ENCODE measurements at places on chromosomes 12 and 14. TPM values are rescaled to one million over a fixed set of nuclear protein-coding genes. Genes with fewer than 3 reads are reported as not detected.

- H3K27me3 ChIP-seq, result no peaks in the 10 kb centered on the region
- no peaks in the 10 kb centered on the region for H3K36me3 ChIP-seq
- peak; percentile 21 for DNase-seq
- H3K4me3 ChIP-seq, result no peak overlapping the region
These were observed 34.9 kb downstream of the BBS10 start for GRCh38 chr12:76313299-76313698.

DNA sequence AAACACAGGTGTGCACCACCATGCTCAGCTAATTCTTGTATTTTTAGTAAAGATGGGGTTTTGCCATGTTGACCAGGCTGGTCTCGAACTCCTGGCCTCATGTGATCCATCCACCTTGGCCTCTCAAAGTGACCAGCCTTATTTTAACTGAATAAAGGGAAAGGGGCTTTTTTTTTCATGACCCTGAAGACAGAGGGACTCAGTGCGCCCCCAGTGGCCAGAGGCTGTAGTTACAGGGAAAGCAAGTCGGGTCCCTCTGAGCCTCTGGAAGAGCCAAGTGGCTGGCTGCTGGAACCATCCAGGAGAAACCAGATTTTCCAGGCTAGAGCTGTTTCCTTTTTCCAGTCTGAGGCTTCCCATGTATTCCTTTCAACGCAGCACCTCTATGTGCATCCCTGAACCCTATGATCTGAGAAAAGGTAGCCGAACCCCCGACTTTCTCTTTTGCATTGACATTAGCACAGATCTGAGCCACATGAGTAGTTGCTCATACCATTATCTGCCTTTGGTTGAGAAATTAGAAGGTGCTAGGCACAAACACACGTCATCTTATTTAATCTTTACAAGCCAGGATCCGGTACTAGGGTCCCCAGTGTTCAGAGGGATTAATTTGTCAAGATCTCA lies 342.7 kb downstream of the CACNA1C start:
- H3K36me3 ChIP-seq, result no peaks in the 10 kb centered on the region
- peak overlapping the region; percentile 67 for H3K27ac ChIP-seq
- peaks cover 36% of the 10 kb centered on the region for H3K4me1 ChIP-seq
- no peaks in the 10 kb centered on the region for H3K27me3 ChIP-seq

DNA sequence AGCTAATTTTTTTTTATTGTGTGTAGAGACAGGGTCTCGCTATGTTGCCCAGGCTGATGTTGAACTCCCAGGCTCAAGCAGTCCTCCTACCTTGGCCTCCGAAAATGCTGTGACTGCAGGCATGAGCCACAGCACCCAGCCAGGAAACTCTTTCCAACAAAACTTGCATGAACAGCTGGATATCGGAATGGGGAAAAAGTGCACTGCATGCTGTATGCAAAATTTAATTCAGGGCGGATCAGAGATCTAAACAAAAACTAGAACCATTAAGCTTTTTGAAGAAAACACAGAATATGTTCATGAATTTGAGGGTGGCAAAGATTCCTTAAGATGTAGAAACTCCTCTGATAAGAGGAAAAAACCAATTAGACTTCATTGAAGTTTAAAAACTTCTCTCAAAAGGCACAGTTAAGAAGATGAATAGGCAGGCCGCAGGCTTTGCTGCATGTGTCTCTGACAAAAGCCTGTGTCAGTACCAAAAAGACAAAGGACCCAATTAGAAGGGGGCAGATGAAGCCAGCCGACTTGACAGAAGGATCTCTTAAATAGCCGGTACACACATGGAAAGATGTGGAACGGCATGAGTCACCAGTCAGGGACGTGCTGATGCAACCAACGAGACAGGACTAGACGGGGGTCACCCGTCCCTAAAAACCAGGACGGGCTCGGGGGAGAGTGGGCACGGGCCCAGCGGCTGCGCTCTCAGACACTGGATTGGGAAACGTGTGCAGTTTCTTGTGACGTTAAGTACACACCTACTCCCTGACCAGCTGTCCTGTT lies 34.8 kb upstream of the MMP17 start:
- H3K4me3 ChIP-seq, result no peak overlapping the region
- peaks cover 61% of the 10 kb centered on the region for H3K36me3 ChIP-seq
- no peaks in the 10 kb centered on the region for H3K4me1 ChIP-seq
- no peaks in the 10 kb centered on the region for H3K27me3 ChIP-seq
- H3K27ac ChIP-seq, result no peak overlapping the region
- DNase-seq, result no peak

GRCh38 chr12:79200176-79200575 lies 335.6 kb downstream of the SYT1 start:
- no peak overlapping the region for H3K4me3 ChIP-seq
- no peak overlapping the region for H3K27ac ChIP-seq
- no peaks in the 10 kb centered on the region for H3K27me3 ChIP-seq
- H3K4me1 ChIP-seq, result no peaks in the 10 kb centered on the region

DNA sequence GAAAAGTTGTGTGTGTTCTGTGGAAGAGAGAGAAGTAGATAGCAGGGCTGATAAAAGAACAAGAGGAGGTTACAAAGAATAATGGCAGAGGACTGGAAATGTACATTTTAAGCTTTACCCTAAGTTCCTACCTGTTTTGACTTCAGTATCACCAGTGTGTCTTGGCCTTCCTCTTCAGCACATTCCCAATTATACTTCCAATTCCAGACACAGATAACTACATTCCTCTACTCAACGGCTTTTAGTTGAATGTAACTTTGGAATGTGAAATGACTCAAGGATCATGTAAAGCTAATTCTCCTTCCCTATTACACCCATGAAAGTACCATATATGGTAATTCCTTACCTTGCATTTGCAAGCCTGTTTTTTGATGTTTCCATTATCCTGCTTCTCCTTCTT lies 5.0 kb downstream of the MGST1 start:
- no peak overlapping the region for H3K27ac ChIP-seq
- no peaks in the 10 kb centered on the region for H3K36me3 ChIP-seq
- no peak for DNase-seq
- no peaks in the 10 kb centered on the region for H3K27me3 ChIP-seq
- no peak overlapping the region for H3K4me3 ChIP-seq
- no peaks in the 10 kb centered on the region for H3K4me1 ChIP-seq

DNA sequence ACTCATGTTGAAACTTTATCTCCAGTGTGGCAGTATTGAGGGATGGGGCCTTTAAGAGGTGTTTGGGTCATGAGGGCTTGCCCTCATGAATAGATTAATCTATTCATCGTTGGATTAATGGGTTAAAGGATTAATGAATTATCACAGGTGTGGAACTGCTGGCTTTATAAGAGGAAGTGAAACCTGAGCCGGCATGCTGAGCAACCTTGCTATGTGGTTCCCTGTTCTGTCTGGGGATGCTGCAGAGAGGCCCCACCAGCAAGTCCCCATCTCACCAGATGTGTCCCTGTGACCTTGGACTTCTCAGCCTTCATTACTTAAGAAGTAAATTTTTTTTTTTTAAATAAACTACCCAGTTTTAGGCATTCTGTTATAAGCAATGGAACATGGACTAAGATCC lies 109.6 kb downstream of the DYRK2 start:
- no peak for DNase-seq
- H3K4me3 ChIP-seq, result no peak overlapping the region
- H3K36me3 ChIP-seq, result no peaks in the 10 kb centered on the region
- peak overlapping the region; percentile 31 for H3K27ac ChIP-seq
- no peaks in the 10 kb centered on the region for H3K27me3 ChIP-seq

GRCh38 chr14:95106971-95107370 lies 50.4 kb downstream of the DICER1 start:
- no peak for DNase-seq
- H3K27me3 ChIP-seq, result no peaks in the 10 kb centered on the region
- no peak overlapping the region for H3K4me3 ChIP-seq
- H3K4me1 ChIP-seq, result no peaks in the 10 kb centered on the region
- peaks cover 93% of the 10 kb centered on the region for H3K36me3 ChIP-seq

Gene MORN3
- 0.35 TPM for total RNA-seq

All from right atrium auricular region (tissue), 2 donors.